ENCODE measurements at places on chromosomes 7 and 10.

- no peak for DNase-seq
These were observed 3.9 kb upstream of the PWWP2B start for GRCh38 chr10:132392811-132393694.

DNA sequence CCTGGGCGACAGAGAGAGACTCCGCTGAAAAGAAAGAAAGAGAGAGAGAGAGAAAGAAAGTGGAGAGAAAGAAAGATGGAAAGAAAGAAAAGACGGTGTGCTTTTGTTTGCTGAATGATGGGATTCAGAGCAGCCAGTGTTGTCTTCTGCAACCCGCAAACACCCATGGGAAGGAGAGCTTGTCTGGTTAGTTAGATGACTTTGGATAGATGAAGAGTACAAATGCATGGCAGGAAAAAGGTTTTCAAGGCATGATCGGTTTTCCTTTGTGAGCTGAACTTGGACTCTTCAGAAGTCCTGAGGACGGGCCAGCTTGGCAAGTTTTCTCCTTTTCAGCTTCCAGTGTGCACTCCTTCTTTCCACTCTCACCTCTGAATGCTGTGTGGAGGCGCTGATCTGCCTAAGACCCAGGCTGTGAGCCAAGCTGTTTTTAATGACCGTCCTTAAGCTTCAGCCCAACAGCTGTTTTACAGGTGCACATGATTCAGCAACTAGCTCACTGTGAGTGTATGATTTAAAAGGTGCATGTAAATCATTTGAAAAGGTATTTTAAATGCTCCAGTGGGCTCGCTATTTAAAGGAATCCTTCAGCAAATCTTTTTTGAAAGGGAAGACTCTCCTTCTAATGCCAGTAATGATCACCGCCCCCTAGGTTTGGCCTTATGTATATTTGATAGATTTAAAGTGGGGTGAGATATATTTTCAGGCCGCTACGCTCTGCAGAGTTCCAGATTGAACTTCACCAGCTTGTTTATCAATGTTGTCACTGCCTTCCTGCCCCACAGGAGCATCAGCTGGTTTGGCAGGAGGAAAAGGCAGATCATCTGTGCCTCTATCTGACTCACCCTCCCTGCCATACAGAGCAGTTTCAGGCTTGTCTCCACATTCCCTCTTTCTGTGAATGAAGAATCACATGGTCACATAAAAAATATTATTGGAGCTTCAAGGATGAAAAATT, 115.0 kb downstream of the PLXDC2 start:
- no peak for DNase-seq

DNA sequence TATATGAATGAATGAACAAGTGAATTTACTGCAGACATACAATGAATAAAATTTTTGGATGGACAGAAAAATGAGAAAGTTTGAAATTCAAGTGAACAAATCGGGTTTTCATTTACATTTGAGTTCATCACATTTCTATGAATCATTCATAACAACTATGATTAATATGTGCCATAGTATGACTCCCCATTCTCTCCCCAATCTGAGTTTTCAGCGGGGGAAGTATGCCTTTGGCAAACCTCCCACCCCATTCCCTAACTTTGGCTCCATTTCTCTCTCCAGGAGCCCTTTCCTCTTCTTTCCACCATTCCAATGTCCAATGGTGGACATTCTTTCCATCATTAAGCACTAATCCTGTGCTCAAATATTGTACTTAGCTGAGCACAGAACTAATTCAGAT, 96.8 kb upstream of the LSM8 start:
- no peak for DNase-seq

DNA sequence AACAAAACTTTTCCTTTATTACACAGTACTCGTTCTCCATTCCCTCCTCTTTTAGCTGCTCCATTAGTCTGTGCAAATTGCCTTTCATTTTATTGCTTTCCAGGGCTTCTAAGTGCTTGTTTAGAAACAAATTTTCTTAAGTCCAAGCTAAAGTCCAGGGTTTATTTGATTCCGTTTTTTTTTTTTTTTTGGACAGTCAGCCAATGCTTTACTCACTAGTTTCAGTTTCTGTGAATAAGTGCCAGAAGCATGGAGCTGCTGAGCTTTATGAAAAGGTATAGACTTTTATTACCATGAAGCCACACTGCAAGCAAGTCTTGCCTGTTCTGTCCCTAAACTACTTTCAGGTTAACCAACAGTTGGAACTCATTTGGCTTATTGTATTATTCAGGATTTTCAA, 455.0 kb downstream of the GFRA1 start:
- no peak for DNase-seq

GRCh38 chr10:128152741-128153580, 26.7 kb upstream of the MKI67 start:
- no peak for DNase-seq

DNA sequence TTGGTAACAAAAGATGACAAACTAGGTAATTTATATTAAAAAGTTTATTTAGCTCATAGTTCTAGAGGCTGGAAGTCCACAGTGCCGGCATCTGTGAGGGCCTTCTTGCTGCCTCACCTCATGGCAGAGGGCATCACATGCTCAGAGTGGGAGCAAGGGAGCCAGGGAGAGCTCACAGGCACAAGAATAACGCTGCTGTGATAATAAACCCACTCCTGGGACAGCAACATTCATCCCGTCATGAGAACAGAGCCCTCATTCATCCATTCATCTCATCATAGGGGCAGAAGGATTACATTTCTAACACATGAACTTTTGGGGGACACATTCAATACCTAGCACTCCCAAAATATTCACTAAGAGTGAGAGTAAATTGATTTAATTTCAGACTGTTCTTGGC, 170.6 kb upstream of the AKR1E2 start:
- no peak for DNase-seq

DNA sequence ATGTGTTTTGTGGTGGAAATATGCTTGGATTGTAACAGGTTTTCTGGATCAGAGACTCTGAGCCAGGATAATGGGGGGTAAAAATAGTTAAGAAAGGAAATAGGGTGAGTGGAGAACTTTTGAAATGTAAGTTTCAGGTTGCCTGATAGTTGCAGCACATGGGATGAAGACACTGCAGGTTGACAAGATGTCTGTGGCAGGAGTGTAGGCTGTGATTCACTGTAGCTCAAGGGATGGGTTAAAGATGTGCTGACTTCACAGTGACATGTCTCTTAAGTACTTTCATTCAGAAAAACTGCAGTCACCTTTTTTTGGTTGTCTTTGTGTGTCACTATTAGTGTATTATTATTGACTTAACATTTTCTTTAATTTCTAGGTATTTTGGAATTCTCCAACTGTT, 63.5 kb upstream of the SLC39A12 start:
- no peak for DNase-seq

DNA sequence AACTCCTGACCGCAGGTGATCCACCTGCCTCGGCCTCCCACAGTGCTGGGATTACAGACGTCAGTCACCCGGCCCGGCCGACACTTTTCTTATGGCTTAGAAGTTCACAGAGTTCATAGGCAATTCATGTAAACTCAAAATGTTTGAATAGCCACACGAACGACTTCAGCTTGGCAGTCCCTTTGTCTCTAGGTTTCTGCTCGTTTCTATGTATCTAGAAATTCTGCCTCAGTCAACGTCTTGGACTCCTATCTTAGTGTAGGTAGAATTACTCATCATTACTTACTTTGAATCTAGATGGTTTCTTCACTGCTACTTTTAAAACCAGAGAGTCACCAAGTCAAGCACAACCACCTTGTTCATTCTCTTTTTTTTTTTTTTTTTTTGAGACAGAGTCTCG, 23.7 kb downstream of the ARL4A start:
- DNase-seq = no peak

DNA sequence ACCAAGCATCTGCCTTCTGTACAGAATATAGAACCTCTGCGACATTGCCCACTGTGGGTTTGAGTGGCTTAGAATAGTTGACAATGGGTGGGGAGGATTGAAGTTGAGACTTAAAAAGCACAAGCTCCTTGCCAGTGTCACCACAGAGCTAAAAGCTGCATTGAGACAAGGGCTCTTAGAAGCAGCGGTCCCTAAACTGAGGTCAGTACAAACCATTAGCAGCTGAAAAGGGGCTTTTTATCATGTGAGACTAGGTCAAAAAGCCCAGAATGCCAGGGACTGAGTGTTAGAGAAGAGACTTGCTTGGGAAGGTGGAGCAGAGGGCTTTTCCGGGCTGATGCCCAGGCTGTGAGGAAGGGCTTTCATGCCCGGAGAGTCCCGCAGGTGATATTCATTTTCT, 91.3 kb downstream of the POU6F2 start:
- DNase-seq = no peak

GRCh38 chr7:760006-760405, 32.9 kb upstream of the PRKAR1B start:
- DNase-seq = no peak

GRCh38 chr10:100827819-100828737, 82.7 kb downstream of the PAX2 start:
- DNase-seq = no peak

DNA sequence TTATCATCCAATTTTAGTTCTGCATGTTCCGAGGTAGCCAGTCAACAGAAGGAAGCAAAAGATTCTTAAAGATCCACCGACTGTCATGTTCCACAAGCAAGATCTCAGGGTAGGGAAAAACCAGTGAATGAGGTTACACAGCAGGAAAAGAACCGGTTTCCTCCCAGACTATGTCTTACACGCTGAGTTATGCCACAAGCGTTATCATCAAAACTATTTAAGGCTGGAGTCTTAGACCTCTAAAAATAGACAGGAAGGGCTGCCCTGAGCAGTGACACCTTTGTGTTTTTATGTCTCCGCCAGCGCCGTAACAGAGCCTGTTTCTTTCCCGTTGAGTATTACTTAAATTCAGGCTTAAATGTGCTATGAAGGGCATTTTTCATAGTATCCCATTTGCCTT, 48.3 kb downstream of the PROSER2 start:
- no peak for DNase-seq

Data from HFF-Myc (cell line).